Left cardiac atrium (tissue), 4 donors: ENCODE measurements at places on chromosomes 16 and 17. TPM values are rescaled to one million over a fixed set of nuclear protein-coding genes. Genes with fewer than 3 reads are reported as not detected.
A peak's percentile ranks its signal among the peaks of the same experiment; 100 is the strongest.

GRCh38 chr17:7977805-7978204 lies 24.6 kb upstream of the GUCY2D start:
- DNase-seq = no peak

SLC6A2 gene
- not detected for total RNA-seq

- DNase-seq = no peak
Measured at GRCh38 chr17:5437721-5438317, 1.1 kb downstream of the C1QBP start.

GRCh38 chr16:220021-220420 lies 9.2 kb downstream of the LUC7L start:
- no peak for DNase-seq

PAQR4 gene
- 5.8 TPM for total RNA-seq

SMTNL2 gene
- total RNA-seq = 13.2 TPM

DNA sequence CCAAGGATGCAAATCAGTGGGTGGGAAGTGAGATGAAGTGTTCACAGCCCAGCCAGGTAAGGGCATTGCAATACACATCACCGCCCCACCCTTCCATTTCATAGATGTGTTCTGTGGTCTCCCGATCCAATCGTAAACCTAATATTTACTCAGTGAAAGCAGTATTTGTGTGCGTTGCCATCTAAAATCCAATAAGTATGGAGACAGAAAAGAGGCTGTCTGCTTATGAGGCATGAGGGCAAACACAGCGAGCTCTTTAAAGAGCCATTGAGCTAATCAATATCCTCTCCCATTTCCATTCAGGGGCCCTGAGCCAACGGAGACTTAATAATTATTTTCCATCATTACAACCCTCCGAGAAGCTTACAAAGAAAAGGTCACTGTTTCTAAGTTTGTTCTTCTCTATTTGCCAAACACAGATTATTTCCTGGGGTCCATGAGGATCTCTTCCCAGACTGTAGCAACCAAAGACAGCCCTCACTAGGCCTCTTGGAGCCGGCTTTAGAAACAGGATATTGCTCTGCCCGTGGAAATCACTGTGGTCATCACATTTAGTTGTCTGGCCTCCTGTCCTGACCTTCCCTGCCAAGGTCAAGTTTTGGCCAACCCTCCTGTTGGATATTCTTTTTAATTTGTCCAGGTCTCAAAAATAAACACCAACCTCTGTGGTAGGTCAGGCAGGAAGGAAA lies 120.1 kb downstream of the SLC39A11 start:
- DNase-seq = no peak

GRCh38 chr17:57614742-57615141 lies 130.4 kb downstream of the CCDC182 start:
- no peak for DNase-seq

GRCh38 chr16:53056392-53056881 lies 1.6 kb downstream of the CHD9 start:
- peak; percentile 34 for DNase-seq

DDX52 gene
- total RNA-seq = 16.3 TPM

OTOP3 gene
- not detected for total RNA-seq

GRCh38 chr17:27535975-27536374 lies 79.7 kb downstream of the KSR1 start:
- no peak for DNase-seq

DNA sequence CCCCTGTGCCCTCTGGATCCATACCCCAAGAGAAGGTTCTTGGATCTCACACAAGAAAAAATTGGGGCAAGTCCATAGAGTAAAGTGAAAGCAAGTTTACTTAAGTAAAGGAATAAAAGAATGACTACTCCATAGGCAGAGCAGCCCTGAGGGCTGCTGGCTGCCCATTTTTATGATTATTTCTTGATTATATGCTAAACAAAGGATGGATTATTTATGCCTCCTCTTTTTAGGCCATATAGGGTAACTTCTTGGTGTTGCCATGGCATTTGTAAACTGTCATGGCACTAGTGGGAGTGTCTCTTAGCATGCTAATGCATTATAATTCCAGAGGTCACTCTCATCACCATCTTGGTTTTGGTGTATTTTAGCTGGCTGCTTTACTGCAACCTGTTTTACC lies 70.8 kb downstream of the NLK start:
- no peak for DNase-seq

DNA sequence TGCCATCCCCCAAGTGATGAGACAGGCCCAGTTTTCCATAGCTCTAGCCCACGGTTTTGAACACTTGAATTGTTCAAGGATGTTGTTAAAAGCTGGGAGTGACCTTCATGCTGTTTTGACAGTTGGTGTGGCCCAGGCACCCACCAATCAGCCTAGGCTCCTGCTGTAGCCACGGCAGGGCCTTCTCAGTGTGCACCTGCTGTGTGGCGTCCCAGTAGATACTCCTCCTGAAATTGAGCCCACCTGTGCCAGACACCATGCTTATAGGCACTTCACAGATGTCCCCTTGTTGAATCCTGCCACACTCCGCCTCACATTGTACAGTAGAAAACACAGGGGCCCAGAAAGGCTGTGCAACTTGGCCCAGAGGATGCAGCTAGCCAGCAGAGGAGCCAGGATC lies 86.4 kb downstream of the SOCS1 start:
- no peak for DNase-seq

- no peak for DNase-seq
Measured at GRCh38 chr17:21352981-21353265, 23.2 kb upstream of the KCNJ12 start.

DNA sequence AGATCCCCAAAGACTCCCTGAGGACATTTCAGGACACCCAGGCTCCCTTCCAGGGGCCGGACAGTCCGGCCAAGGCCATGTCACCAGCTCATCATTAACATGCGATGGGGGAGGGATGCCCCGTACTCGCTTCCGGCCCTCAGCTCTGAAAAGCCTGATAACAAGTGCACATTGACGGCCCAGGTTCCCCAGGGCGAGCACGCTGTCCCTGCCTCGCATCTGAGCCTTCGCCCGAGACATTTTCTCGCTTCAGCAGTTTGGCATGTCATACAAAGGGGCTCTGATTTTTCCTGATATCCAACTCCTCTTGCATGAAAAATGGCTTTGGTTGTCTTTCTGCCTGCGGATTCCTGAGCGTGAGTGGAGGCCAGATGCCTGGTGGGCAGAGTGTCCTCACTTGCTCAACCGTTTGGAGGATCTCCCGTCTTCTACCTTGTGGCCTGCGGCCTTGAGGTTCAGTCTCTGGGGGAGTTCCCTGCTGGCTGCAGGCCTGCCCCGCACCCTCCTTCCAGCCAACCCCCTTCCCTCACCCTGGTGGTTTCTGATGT lies 14.1 kb downstream of the CACNG4 start:
- peak; percentile 72 for DNase-seq

DNA sequence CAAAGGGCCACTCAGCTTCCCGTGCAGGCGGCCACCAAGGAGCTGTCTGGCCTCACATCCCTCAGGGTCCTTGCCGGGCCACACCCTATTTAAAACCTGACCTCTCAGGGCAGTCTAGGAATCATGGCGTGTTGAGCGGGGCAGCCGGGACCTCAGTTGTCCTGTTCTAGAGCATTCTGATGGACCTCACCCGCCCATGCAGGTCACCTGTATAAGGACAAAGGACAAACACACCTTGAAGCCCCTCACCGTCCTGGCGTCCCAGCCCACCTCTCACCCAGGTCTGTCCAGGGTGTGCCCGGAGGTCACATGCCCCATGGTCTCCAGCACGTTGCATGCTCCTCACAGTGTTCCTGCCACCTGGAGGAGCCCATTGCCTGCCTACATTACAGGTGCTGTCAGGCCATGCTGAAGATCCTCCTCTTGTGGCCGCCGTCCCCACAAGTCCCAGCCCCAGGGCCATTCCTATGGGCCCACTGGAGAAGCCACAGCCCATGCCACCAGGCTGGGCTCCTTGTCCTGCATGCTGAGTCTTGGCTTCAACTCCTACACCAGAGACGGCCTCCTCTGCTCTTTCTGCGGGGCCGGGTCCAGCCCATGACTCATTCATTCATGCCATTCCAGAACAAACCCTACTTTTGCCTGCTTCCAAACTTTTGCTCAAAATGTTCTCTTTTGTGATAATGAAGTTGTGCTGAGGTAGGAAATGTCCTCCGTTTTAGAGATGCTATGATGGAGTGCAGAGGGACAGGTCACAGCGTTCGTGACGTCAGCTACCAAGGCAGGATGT lies 46.3 kb downstream of the PEMT start:
- DNase-seq = peak; percentile 62

DNA sequence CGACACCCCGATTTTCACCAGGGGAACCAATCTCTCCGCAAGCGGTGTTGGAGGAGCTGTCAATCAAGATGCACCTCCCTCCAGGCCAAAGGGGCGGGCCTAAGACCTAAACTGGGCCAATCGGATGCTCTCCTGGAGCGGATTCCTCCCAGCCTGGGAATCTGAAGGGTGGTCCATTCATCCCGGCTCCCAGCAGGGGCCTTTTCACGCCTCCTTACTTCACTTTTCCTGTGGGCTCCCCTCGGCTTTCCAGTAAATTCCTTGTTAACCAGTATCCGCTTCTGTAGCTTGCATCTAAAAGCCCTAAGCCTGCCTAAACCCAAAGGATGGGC lies 17.1 kb downstream of the C16orf74 start:
- DNase-seq = no peak

DNA sequence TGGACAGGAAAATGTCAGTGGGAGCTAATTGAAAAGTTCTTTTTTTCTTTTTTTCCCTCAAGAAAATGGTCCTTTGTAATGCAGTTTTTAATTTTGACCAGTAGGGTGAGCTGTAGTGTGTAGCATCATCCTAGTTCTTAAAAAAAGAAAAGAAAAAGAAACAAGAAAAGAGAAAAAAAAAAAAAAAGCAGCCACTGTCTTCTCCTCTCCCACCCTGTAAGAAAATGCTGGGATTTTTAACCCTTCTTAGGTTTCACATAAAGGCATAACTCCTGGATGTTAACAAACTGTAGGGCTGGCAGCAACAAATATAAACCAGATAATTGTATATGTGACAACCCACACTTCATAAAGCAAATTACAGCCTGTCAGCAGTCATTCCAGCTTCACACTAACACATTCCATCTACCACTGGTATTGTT lies 78.1 kb downstream of the SKAP1 start:
- DNase-seq = no peak

G6PC1 gene
- not detected for total RNA-seq

GRCh38 chr17:47717261-47717697 lies 15.8 kb upstream of the TBX21 start:
- no peak for DNase-seq

SALL1 gene
- total RNA-seq = 0.29 TPM

DNA sequence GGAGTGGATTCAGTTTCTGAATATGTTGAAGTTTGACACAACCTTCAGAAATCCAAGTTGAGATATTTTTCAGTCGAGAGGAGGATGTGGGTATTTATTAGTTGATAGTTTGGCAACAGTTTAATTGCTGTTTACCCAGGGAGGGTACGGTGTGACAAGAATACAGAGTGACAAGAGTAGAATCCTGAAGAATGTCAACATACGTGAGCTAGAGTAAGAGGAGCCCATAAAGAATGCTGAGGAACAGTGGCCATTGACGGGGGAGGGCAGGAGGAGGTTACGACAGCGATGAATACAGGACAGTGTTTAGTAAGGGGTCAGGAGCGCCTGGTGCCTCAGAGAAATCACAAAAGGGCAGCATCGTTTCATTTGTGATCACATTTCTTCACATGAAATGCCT lies 76.5 kb downstream of the AATF start:
- DNase-seq = no peak

CES3 gene
- 0.63 TPM for total RNA-seq

- DNase-seq = peak; percentile 90
Measured at GRCh38 chr16:66608241-66609138, 4.0 kb downstream of the CMTM3 start.

GRCh38 chr17:79027925-79028491 lies 4.0 kb downstream of the C1QTNF1 start:
- peak; percentile 68 for DNase-seq

DNA sequence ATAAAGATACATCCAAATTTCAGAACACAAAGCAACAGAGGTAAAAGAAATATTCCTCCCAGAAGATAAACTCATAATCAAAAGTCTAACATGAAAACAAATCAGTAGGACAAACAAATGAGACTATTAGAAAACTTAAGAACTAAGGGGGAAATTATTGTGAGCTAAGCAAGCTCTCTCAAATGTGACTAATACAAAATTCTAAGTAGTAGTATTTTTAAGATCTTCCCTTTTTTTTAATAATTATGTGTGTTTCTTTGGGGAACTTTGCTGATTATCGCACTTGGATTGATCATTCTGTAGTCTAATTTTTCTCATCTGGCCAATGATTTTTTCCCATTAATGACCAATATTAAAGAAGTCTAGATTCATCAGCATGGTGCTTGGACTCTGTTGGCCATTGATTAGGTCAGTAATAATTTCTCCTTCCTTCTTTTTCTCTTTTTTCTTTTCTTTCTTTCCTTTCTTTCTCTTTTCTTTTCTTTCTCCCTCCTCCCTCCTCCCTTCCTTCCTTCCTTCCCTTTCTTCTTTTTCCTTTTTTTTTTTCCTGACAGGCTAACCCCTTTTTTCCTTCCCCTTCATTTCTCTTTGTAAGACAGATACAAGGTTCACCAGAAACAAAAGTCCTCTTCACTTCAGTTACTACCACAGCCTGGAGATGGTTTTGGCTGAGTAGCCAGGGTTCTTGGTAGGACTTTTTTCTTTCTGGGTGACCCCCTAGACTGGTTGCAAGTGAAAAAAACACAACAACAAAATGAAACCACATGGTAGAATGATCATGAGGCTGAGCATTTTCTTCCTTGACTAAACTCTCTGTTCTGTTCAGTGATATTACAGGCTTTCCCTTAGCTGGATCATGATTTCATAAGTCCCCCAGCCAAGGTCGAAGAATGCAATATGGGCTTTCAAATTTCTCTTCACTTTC lies 2.9 kb upstream of the ABCA6 start:
- no peak for DNase-seq

DNA sequence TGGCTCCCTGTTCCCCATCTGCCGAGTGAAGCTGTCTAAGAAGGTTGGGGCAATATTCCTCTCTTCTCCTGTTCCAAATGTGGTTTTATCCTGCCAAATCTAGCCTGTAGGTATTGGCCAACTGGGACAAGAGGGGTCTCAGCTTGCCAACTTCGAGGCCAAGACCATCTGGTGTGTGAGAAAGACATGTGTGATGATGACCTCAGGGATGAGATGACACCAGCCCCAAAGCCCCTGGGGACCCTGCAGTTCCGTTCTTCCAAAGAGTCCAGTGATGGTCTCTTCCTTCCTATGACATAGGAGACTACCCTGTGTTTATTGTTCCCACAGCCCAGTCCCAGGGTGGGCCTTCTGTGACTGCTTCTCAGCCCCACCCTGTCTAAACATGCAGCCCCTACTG lies 34.8 kb upstream of the ADAMTS18 start:
- no peak for DNase-seq

KIF2B gene
- not detected for total RNA-seq
